Stomach (tissue), 19 donors: ENCODE measurements at places on chromosomes 3 and 15. TPM values are rescaled to one million over a fixed set of nuclear protein-coding genes. Genes with fewer than 3 reads are reported as not detected.

GRCh38 chr3:53231532-53232511 lies 24.0 kb downstream of the TKT start:
- DNase-seq = no peak

Gene SPESP1
- 4.1 TPM for polyA plus RNA-seq

Gene GOLGA6A
- polyA plus RNA-seq = not detected

Gene OR4M2
- polyA plus RNA-seq = not detected

DNA sequence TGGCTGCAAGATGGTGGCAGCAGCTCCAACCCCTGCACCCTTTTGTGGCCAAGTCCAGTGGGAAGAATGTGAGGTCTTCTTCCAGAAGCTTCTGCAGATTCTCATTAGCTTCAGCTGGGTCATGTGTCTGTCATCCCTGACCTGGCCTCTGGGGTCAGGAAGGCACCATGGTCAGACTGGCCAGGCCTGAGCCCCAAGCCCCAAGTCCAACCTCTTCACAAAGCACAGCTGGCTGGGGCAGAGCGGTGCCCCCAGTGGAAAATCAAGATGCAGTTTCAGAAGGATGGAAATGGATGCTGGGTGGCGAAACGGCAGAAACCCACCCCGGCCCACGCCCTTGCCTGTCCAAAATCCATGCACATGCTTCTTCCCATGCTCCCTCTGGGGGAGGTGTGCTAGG lies 15.9 kb upstream of the GATA2 start:
- DNase-seq = no peak

Gene SLC6A1
- not detected for polyA plus RNA-seq

- DNase-seq = no peak
Observed at GRCh38 chr15:63283126-63283525, 5.7 kb downstream of the APH1B start.

DNA sequence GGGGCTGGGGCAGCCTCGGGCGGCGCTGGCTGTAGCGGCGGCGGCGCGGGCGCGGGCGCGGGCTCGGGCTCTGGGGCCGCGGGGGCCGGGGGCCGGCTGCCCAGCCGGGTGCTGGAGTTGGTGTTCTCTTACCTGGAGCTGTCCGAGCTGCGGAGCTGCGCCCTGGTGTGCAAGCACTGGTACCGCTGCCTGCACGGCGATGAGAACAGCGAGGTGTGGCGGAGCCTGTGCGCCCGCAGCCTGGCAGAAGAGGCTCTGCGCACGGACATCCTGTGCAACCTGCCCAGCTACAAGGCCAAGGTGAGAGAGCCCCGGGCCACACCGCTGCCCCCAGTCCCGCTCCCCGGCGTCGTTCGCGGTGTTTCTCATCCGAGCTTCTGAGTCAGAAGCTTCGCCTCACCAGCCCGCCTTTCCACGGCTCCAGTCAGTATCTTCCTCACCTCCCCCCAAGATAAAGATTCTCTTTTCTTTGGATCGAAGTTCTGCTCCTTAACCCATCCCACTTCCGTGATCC lies 600 bp downstream of the FBXO45 start:
- DNase-seq = peak; percentile 48
